ENCODE measurements at places on chromosomes 12 and 14. TPM values are rescaled to one million over a fixed set of nuclear protein-coding genes. Genes with fewer than 3 reads are reported as not detected.

DNA sequence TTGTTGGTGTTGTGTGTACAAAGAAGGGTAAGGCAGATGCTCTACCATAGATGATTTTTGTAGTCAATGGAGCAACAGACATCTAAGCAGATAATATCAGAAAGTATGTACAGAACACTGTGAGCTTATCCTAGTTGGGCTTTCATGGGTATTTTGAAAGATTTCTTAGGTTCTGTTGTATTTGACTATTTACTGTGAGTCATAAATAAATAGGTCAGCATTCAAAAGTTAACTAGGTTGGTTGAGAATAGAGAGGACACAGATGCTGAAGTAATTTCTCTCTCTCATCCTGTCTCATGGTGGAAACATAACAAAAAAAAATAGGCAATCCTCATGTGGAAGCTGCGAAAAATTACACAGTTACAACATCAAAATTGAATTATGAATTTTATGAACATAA, 413.5 kb downstream of the CCDC91 start:
- no peak for DNase-seq

DNA sequence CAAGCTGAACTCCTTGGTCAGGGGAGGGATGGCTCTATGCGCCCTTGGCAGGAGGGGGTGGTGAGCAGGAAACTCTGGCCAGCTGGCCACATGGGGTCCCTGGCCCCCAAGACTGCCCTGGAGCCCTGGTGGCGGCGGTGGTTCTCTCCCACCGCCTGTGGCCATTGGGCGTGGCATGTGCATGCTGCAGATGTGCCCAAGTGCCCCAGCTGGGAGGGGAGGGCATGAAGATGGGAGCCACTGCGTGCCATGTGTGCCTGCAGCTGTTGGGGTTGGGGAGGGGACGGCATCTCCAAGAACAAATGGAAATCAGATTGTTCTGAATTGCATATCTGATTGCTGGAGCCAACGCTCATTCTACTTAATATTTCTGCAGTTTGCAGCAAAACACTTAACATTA, 115.7 kb upstream of the IGF1 start:
- no peak for DNase-seq

DBX2 gene
- not detected for total RNA-seq

DNA sequence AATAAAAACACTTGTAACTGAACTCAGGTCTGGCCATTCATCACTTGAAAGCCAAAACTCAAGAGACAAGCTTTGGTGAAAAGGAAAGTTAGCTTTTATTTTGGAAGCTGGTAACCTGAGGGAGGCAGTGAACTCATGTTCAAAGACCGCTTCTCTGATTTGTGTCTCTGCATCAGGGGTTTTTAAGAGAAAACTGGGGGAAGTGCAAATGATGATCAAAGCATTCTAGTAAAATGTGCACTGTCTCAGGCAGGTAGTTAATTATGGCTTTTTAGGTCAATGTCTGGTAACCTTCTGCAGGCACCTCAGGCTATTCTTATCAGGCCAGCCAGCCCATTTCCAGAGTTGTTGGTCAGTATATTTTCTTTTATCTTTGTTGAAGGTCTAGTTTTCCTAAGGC, 162.2 kb downstream of the SYT10 start:
- no peak for DNase-seq

POTEM gene
- not detected for total RNA-seq

- no peak for DNase-seq
Measured at GRCh38 chr12:19236656-19237055, 107.1 kb downstream of the PLEKHA5 start.
